ENCODE measurements at places on chromosomes 16 and 17.

DNA sequence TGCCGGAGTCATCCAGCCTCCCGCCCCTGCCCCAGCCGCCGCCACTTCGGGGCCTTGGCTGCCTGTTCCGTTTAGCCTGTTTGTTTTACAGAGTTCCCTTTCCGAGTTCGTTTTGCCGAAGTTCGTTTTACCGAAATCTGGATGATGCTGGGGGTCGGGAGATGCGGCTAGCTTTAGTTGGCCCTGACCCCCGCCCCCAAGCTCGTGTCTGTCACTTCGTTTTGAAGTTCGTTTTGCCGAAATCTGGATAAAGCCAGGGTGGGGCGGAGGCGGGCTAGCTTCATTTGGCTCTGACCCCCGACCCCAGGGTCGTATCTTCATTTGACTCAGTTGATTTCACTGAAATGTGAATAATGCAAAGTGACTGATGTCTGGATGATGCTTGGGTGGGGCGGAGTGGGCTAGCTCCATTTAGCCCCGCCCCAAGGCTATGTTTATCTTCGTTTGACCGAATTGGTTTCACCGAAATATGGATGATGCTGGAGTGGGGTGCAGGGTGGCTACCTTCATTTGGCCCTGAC, 591 bp downstream of the PSMD7 start:
- DNase-seq: no peak

GRCh38 chr16:84425696-84426095, 57.4 kb downstream of the ATP2C2 start:
- DNase-seq: no peak

- peak; percentile 84 for DNase-seq
These were observed 14.0 kb downstream of the UBALD2 start for GRCh38 chr17:76278952-76279741.

DNA sequence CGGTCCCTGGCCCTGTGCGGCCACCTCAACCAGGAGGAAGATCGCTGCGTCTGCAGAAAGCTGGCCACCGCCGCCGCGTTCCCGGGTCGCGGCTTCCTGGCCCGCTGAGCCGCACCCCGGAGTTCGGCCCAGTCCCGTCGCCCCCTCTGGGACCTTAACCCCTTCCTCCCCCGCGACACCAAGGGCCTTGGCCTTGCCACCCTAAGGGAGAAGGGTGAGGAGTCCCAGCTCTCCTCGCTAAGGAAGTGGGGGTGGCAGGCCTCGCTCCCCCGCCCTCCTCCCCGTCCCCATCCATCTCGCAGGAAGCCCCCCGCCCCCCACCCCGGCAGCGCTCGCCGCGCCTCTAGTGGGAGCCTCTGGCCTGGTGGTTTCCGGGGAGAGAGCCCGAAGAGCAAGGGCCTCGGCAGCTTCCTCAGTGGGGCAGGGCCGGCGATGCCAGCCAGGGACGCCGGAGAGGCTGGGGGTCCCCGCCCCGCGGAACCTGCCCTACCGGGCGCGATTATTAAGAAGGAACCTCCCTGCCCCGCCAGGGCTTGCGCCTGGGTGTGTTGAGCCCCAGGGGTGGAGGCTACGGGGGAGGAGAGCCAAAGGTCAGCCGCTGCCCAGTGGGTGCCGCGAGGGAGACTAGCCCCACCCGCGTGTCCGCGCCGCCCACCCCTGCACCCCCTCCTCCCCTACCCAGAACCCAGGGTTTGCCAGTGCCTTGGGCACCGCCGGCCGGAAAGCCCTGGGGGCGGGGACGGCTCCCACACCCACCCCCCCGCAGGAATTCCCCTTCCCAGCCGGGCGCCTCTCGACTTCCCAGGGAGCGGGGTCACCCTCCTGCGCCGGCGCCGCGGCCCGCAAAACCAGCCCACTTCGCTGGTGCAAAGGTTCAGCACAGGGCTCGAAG, 6.8 kb downstream of the CBX4 start:
- no peak for DNase-seq

DNA sequence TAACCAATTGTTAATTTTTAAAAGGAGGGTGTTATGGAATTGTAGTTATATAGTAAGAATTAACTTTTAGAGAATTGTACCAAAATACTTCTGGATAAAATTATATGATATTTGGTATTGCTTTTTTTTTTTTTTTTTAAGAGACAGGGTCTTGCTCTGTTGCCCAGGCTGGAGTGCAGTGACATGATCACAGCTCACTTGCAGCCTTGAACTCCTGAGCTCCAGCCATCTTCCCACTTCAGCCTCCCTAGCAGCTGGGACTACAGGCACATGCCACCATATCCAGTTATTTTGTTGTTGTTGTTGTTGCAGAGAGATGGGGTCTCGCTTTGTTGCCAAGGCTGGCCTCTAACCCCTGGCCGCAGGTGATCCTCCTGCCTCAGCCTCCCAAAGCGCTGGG, 8.5 kb downstream of the ARSG start:
- DNase-seq: no peak

- DNase-seq: no peak
These were observed 38.4 kb upstream of the FOXF1 start for GRCh38 chr16:86471896-86472295.

DNA sequence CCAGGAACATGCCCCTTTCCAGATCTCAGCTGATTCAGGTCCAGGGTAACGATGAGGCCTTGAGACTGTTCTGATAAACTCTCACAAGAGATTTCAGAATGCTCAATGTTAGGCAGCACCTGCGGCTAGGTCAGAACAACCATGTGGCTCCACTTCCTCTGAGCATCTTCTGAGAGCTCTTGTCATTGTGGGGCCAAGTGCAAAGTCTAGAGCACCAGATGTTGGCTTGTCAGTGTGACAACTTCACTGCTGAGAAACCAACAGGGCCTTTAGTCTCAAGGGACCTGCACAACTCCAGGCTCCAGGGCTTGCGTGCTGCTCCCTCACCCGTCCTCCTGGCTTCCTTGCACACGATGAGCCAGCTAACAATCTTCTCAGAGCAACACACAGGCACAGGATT, 29.0 kb downstream of the FCSK start:
- no peak for DNase-seq

DNA sequence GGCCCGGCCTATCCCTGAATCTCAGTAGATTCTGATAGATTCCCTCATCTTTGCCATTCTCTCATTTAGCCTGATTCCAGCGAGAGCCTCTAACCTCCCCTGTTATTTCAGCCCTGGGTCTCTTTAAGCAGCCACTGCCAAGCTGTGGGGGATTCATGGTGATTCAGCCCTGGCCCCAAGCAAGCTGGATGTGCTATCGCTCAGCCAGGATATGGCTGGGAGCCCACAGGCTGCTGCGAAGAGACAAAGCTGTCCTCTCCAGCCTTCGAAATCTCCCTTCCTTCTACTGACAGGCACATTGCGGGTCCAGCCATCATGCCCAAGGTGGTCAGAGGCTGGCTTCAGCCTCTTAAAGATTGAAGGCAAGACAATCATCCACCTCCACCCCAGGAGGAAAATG, 394.1 kb downstream of the SOX9 start:
- DNase-seq: no peak

- no peak for DNase-seq
These were observed 4.0 kb upstream of the RAB11FIP4 start for GRCh38 chr17:31387438-31387837.

- DNase-seq: no peak
These were observed 6.2 kb downstream of the TMEM97 start for GRCh38 chr17:28325211-28325610.

- DNase-seq: no peak
These were observed 4.2 kb upstream of the CBX4 start for GRCh38 chr17:79843474-79843815.

GRCh38 chr17:1997927-1998742, 27.0 kb downstream of the RTN4RL1 start:
- no peak for DNase-seq

- DNase-seq: no peak
These were observed 25.1 kb upstream of the SUPT4H1 start for GRCh38 chr17:58377093-58377601.

GRCh38 chr17:50604513-50604912, 30.2 kb upstream of the ABCC3 start:
- DNase-seq: no peak

DNA sequence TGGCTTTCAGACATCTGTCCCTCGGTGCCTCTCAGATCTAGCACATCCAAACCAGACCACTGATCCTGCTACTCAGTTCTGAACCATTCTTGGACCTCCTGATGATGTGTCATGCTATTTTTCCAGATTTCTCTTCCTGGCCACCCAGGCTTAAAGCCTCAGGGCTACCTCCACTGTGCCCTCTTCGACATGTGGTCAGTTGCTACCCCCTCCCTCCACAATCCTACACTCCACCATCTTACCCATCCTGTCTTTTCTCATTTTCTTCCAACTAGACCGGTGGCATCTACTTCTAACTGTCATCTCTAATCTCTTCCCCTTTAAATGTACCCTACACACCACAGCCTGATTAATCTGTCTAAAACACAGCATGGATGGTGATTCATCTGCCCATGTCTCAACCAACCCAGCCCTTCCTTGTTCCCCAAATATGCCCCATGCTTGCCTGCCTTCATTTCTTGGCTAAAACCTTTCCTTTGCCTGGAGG, 478.6 kb downstream of the SLC39A11 start:
- DNase-seq: no peak

- DNase-seq: no peak
These were observed 13.0 kb upstream of the MPHOSPH6 start for GRCh38 chr16:82183004-82183397.

DNA sequence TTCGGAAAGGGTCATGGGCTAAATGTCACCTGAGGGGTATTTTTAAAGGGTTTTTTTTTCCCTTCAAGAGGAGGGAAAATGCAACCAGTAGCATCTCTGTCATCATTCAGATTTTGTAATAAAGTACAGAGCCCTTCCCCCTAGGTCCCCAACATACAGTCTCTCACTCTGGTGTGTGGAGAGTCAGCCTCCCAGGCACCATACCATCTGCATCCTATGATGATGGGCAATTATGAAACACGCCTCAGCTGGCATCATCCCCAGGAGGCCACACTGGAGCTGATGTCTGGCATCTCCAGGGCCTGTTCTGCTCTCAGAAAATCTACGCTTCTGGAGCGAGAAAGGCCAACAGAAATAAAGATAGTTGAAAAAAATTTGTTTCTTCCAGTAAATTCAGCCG, 32.0 kb downstream of the TBX4 start:
- DNase-seq: no peak

GRCh38 chr17:57995076-57995956, 7.3 kb upstream of the VEZF1 start:
- peak; percentile 63 for DNase-seq

GRCh38 chr17:57419940-57420550, 163.7 kb downstream of the MSI2 start:
- no peak for DNase-seq

DNA sequence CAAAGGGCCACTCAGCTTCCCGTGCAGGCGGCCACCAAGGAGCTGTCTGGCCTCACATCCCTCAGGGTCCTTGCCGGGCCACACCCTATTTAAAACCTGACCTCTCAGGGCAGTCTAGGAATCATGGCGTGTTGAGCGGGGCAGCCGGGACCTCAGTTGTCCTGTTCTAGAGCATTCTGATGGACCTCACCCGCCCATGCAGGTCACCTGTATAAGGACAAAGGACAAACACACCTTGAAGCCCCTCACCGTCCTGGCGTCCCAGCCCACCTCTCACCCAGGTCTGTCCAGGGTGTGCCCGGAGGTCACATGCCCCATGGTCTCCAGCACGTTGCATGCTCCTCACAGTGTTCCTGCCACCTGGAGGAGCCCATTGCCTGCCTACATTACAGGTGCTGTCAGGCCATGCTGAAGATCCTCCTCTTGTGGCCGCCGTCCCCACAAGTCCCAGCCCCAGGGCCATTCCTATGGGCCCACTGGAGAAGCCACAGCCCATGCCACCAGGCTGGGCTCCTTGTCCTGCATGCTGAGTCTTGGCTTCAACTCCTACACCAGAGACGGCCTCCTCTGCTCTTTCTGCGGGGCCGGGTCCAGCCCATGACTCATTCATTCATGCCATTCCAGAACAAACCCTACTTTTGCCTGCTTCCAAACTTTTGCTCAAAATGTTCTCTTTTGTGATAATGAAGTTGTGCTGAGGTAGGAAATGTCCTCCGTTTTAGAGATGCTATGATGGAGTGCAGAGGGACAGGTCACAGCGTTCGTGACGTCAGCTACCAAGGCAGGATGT, 46.3 kb downstream of the PEMT start:
- DNase-seq: no peak

GRCh38 chr16:23482778-23483177, 27.5 kb downstream of the GGA2 start:
- DNase-seq: peak; percentile 21

- DNase-seq: no peak
These were observed 269.6 kb upstream of the RPL38 start for GRCh38 chr17:73933871-73934270.

DNA sequence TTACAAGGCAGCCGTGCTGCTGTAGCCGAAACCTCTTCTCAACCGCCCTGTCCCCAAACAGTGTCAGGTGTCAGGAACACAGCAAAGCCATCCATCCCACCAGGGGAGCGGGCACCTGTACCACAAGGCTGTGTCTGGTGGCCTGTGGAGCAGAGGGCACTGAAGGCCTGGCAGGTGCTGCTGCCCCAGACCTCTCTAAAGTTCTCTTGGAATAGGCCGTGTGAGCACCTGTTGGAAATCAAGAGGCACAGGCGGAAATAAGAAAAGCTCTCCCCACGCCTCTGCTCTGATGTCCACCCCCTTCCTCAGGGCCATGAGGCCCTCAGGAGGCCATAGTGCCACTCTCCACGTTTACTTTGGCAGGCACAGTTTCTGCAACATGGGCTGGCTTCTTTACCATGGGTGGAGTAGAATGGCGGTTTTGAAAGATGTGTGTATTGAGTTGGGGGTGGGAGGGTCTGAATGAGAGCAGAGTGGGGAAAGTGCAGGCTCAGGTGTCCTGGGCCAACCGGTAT, 99.9 kb upstream of the ZNF750 start:
- DNase-seq: no peak
